ENCODE measurements at places on chromosomes 7 and 10. TPM values are rescaled to one million over a fixed set of nuclear protein-coding genes. Genes with fewer than 3 reads are reported as not detected.

Gene PRPS1L1
- not detected for total RNA-seq

Gene NUTM2E
- 0.20 TPM for total RNA-seq

DNA sequence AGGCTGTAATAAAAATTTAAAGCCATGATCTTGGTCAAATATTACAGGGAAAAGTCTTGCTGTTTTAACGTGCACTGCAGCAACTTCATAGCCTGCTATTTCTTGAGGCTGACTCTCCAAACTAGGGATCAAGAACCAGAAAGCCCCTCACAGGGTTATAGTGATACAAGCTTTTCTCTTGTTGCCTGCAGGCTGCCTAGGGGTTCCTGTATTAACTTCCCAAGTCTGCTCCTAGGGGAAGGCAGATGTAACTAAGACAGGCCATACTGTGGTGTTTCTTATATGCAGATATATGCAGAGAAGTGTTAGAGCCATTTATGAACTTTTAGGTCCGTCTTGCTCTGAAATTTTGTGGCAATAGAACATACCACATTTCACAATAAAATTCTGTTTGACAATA is 175.7 kb downstream of the FOXP2 start:
- DNase-seq: no peak

DNA sequence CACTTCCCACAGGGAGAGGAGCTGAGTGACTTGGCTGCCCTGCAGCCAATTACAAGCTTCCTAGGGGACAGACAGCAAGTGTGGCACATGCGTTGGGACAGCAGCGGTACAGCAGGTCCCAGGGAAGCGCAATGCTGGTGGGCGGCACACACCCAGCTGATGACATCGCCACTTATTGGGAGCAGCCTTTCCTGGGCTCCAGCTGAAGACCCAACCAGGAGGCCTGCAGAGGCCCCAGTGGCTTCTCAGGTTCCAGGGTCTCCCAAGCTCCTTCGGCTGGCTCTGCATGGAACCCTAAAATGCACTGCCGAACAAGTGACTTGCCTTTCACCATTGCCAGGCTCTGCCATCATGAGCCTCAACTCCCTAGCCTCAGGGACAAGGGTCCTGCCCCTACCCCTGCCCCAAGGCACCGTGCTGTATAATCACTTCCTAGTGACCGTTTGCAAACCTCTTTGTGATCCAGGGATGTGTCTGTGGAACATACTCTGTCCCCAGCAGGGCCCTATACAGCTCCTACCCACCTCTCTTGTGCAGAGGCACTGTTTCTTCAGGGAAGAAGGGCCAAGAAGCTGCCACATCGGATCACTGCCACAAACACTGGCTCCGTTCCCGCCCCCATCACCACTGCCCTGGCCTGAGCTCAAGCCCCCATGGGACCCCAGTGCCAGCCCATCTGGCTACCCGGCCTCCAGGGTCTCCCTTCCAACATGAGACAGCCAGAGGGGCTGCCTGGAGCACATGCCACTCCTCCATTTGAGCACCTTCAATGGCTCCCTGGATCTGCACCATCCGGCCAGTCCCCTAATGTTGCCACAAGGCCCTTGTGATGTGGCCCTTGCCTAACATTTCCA is 19.3 kb upstream of the SLIT1 start:
- DNase-seq: no peak

DNA sequence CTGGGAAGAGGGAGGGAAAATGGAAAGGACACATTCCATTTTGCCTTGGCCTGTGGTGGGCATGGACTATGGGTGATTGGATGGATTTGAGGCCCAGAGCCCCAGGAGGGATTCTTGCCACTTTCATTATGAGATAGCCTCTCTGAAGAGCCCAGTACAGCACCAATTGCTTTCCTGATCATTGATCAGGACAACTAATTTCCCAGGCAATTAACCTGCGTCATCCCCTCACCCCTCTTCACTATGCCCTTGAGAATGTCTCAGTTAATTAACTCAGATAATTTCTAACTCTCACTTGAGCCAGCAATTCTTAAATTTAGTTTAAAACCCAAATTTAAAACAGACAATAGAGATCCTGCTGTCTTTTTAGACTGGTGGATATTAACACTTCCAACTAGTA is 13.5 kb upstream of the PLEKHA1 start:
- no peak for DNase-seq

DNA sequence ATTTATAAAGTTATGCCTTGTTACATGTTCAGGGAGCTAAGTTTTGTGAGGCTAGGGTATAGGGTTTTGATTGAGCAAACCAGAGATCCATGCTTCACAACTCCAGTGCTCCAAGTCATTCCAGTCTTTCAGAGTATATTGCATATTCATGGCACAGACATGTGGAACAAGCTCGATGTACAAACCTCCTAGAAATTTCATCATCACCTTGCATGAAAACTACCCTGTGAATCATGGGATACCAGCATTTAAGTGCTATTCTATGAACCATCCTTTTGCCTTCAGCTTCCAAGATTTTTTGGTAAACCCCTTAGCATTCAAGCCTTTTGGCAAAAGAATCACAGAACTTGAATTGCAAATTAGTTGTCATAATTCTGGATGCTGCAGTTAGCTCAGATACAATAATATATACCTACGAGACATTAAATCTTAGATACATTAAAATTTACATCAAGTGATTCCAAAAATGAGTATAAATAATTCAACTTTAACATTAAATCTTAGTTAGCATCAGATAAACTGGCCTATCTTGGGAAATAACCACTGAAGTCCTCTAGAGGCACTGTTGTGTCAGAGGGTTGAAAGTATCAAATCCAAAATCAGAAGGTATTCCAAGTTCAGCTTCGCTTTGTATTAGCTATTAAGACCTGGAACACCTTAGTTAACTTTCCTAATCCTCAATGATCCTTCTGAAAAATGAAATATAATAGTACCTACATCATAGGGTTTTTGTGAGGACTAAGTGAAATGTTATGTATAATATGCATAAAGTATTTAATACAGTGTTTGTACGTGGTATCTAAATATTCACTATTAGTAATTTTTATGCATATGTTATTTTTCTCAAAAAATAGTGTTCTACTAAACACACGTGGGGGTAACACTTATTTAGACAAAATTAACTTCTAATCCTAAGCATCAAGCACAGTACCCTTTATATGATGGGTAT is 55.5 kb upstream of the CABCOCO1 start:
- DNase-seq: no peak
